ENCODE measurements at places on chromosomes 2 and 18.

DNA sequence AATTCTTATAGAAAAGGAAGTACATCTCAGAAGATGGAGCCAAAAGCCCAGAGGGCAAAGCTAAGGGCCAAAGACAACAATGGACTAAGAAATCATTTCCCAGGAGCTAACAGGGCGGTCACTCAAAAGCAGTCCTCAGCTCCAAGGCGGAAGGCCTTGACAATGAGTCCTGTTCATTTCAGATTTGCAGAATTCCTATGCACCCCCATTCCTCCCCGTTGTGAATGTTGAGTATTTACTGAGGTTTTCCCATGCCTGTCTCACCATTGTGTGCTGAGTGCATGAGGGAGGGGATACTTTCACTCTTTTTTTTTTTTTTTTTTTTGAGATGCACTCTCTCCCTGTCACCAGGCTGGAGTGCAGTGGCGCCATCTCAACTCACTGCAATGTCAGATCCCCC, 18.8 kb upstream of the DTNB start:
- no peak for DNase-seq

DNA sequence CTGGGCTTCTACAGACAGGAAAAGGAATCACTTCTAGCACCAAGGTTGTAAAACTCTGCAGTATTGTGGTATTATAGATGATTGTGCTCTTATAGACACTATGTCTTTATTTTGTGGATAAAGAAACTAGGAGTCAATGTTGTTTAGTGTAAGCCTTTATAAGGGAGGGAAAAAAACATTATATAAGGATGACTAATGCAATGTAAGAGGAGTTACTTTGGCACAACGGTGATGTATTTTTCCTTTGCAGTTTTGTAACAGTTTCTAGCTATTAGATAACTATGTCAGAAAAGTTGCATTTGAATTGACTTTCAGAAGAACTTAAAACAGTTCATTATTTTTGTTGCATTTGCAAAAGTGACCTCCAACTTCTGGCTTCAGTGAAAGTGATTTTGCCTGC, 545.4 kb downstream of the CCDC85A start:
- no peak for DNase-seq

DNA sequence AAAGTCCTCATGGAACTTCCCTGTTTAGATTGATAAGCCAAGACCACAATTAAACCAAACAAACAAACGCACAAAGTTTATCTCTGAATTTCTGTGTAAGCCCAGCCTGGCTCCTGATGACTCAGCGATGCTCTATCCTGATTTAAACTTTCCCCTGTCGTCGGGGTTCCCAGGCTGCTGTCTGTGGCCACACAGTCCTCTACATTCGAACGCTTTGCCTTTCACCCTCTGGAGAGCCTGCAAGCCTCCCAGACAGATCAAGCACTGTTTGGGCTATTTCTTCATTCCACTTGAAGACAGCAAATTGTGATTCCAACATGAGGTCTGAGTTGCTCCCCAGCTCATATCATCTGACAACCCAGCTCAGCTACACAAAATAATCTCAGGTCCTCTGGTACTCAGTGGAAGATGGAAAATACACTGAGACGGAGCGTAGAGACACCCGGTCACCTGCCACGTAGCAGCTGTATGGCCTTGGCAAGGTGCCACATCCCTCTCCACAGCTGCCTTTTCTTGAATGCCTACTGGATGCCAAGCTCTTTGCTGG, 51.2 kb downstream of the CYRIA start:
- DNase-seq = no peak

DNA sequence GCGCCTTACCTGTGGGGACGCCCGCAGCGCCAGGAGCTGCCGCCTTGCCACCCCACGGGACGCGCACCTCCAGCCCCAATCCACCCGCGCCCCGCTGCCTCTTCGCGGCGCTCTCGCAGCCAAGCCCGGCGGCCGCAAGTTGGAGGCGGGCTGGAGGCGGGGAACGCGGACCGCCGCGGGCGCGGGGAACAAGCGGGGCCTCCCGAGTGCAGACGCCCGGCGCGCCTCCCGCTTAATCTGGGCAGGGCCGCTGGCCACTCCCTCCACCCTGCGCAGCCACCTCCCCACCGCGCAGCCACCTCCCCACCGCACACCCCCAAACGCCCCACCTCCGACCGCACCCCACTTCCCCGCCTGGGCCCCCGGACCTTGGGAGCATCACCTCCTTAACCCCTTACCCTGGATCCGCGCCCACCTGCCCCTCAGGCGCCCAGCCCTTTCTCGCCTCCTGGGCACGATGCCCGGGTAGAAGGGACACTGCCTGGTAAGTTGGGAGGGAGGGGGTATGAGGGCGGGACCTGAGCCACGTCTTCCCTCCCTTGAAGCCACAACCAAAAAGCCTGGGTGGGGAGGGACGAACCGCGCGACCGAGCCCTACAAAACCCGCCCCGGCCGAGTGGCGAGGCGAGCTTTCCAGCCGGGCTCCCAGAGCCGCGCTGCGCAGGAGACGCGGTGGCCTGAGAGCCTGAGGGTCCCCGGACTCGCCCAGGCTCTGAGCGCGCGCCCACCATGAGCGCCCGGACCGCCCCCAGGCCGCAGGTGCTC, at the start of the genes COL4A3 and COL4A4:
COL4A3 (plus strand) TSS at position 627 of the 765 bp plus-strand sequence; CDS start at position 730, 103 bp downstream.
COL4A4 (minus strand) TSS at position 208 of the 765 bp plus-strand sequence. CDS start 16,722 bp downstream, outside the sequence.
- DNase-seq = no peak

DNA sequence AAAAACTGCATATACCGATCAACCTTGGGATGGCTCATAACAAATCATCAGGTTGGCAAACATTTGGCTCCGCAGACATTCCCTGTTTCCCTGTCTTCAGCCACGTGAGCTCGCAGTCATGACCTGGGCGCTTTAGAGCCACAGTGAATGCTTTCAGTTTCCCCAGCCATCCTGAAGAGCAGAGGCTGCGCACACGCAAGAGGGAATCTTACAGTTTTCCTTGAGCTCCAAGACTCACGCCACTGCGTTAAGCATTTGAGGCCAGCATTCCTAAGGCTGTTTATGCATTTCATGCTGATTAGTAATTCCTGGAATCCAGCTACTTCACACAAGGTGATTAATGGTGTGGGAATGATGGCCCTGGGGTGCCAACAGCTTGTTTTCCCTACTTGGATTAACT, 95.1 kb downstream of the MTCL1 start:
- no peak for DNase-seq

DNA sequence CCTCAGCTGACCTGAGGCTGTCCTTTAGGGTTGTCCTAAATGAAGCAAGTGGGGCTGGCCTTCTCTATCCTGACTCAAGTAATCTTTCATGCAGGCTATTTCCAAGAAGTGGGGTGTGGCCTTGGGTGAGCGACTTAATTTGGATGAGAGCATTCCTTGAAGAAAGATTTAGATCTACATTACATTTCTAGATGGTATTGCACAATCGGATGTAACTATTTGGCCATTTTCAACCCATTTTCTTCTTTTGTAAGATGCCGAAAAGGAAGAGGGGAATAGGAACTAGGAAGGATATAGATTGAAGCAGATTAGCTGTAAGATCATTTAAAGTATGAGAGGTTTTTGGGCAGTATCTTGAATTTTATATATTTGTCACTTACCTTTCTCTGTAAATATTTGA, 746.3 kb downstream of the MBD2 start:
- no peak for DNase-seq

DNA sequence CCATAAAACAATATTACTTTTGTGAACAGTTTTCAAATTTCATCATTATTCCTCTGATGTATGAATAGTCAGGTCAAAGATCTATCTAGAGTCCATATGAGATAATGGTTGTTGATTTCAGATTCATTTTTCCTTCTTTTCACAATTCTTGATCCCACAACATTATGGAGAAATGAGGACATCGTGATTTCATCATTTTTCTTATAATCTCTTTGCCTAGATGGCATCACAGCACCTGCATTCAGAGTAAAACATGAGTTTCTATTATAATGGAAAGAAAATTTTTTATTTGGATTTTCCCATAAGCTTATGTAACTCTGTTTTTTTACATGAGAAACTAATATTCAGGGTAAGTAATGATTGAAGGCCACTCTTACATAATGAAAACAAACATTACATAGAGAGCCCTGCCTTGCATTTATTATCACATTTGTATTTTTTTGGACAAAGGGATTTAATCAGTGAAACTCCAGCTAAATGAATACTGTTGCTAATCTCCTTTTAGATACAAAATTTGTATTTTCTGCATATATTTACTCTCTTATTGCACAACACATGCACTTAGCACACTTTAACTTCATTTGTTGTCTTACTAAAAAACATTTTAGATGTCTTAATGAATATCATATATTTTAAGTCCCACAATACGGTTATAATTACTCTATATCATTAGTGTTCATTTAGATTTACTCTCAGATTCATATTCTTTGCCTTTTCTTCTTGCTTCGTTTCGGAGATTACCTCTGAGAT, 188.4 kb upstream of the KYNU start:
- no peak for DNase-seq

GRCh38 chr2:109173311-109174171, 44.5 kb downstream of the SH3RF3 start:
- DNase-seq = no peak
